ENCODE measurements at places on chromosomes 3 and 15.

DNA sequence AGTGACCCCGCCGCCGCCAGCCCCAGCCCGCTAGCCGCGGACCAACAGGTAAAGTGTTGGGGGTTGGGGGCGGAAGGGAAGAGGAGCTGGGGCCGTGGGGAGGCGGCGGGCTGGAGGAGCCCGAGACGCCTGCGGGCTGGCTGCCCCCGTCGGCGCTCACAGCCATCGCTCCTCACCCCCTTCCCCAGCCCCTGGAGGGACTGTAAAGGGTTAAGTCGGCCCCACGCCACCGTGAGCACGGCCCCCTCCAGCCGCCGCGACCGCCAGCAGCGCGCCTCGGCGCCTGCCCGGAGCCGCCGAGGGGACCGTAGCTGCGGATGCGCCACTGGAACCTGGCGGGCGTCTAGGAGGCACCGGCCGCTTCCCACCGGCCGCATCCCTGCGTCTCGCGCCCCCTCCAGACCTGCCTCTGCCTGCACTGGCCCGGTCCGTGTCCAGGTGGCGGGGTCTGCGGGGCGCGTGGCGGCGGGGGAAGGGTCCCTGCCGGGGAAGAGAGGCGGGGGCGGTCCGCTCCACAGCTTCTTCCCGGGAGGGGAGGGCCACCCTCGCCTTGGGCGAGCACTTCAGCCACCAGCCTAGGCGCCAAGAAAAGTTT is 522 bp downstream of the MED12L start:
- no peak for DNase-seq

DNA sequence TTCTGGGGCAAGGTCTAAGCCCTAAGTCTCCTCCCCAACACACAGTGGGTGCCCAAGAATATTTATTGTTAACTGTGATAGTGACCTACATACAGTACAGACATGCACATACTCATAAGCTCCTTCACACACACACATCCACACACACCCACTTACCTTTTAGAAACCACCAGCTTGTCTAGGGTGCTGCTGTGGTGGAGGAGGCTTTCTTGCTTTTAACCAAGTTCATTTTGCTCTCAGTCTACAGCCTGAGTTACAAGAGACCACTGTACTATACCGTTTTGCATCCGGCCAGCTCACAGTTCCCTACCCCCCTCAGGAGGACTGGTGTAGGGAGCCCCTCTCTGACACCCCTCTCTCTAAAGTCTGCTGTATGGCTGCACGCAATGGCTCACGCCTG is 16.7 kb downstream of the DAPK2 start:
- no peak for DNase-seq

GRCh38 chr15:66591322-66591862 is 25.6 kb upstream of the LCTL start:
- no peak for DNase-seq

GRCh38 chr15:101669744-101670143 is 17.6 kb upstream of the TM2D3 start:
- no peak for DNase-seq

DNA sequence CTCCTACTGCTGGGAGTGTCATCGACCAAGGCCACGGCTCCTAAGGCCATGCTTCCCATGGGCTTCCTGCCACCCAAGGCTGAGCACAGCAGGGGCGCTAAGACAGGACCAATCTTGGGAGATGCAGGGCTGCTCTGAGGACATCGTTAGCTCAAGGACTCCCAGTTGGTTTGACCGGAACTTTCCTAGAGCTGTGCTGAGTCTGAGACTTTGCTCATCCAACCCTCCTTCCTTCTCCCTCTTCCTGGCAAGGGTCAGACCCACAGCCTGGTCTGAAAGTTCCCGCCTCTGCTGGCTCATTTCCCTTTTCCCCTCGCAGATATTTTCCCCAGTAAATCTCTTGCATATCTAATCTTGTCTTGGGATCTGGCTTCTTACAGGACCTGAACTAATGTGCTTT is 57.2 kb downstream of the EPHB3 start:
- no peak for DNase-seq

- DNase-seq, result no peak
Measured at GRCh38 chr3:146770881-146771280, 165.7 kb upstream of the PLSCR5 start.

DNA sequence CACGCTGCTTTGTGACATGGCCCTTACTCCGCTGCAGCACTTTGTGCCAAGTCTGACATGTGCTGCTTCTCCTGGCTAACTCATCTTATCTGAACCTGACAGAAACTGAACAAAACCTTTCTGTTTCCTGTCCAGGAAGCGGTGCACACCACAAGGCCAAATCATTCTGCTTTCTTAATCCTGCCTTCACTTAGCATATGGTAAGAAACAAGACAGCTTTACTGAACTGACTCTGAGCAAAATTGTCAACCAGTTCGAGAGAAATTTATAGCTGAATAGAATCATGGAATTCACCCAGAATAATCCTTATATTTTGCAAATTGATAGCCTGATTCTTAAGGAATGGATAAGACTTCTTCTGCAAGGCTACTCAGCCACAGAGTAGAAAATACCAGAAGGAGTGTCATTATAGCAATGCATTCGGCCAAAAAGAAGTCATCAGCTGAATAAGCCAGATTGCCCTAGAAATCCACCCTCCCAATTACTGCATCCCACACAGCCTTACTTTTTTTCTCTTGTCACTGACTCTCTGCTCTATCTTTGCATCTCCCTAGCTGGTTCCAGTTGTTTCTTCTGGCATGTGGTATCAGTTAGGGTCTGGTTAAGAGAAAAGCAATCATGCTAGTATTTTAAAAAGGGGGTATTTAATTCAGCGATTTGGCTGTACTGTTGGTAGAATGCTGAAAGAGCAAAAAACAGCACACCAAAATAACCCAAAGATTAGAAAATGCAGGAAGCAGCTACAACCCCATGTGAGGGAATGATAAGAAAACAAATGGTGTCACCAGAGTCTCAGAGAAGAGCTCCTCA is 41.6 kb upstream of the STRIT1 start:
- DNase-seq, result no peak

- DNase-seq, result no peak
Measured at GRCh38 chr3:119329551-119329950, 35.4 kb downstream of the ARHGAP31 start.

GRCh38 chr3:4712109-4712508 is 219.0 kb downstream of the ITPR1 start:
- DNase-seq, result no peak

DNA sequence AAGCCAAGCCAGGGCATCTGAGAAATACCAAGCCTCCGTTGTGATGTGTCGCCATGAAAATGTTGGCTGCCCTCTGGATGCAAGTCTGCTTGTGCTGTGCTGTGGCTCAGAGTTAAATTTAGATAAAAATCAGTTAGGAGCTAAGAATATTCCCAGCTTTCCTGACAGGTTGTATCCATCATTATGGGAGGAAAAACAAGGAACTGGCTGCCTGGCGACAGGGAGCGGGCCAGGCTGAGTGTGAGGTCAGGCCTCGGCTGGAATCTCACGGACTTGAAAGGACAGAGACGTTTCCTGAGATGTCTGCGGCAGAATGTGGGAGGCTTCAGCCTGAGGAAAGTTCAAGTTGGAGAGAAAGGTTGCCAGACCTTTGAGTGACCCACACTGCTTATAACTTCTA is 213.8 kb downstream of the THSD4 start:
- no peak for DNase-seq

DNA sequence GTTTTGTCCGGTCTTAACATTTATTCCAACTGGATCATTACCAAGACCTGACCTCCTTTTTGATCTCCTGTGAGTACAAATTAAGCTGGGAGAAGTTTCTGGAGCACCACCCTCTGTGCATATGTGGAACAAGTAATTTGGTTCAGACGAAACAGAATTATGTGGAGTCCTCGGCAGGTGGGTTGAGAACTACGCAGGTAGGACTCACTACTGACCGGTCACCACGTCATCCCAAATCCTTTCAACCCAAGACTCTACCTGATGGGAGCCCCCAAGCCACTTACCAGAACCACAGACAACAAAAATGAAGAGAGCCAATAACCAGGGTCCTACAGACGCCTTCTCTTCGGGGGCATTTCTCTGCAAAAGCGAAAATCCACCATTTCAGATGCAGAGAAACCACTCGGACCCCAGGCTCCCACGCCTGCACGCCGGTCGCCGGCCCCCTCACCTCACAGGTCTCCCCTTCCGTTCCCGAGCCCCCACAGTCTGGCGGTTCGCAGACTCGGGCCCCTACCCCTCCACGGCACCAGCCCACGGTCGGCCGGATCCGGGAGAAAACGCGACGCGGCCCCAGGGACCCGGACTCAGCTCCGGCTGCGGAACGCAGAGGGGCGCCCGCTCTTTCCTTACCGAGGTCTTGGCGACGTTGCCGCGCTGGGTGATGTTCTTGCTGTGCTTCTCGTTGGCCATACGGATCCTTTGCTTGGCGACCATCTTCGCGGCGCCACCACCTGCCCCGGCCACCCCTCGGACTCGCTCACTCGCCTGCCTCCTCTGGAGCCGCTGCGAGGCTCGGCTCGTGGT is 674 bp downstream of the SERP1 start:
- no peak for DNase-seq

GRCh38 chr15:63453186-63453905 is 51.0 kb upstream of the USP3 start:
- DNase-seq, result no peak

- DNase-seq, result peak; percentile 94
Measured at GRCh38 chr15:28021281-28022039, 77.7 kb downstream of the OCA2 start.

DNA sequence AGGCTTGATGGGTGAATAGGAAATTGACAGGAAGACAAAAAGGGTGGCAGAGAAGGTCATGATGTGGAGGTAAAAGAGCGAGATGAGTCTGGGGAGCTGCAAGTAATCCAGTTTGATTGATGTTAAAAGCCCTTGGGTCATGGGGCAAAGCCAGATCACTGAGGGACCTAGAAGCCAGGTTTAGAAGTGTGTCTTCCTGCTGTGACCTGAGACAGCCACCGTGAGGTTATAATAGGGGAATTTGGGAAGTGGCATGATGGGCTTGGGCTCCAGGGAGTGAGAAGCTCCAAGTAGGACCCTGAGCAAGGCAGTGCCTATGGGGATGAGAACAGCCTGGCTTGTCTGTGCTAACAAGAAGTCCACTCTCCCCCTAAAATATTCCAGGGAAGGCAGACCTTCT is 298.5 kb downstream of the RPLP1 start:
- no peak for DNase-seq

DNA sequence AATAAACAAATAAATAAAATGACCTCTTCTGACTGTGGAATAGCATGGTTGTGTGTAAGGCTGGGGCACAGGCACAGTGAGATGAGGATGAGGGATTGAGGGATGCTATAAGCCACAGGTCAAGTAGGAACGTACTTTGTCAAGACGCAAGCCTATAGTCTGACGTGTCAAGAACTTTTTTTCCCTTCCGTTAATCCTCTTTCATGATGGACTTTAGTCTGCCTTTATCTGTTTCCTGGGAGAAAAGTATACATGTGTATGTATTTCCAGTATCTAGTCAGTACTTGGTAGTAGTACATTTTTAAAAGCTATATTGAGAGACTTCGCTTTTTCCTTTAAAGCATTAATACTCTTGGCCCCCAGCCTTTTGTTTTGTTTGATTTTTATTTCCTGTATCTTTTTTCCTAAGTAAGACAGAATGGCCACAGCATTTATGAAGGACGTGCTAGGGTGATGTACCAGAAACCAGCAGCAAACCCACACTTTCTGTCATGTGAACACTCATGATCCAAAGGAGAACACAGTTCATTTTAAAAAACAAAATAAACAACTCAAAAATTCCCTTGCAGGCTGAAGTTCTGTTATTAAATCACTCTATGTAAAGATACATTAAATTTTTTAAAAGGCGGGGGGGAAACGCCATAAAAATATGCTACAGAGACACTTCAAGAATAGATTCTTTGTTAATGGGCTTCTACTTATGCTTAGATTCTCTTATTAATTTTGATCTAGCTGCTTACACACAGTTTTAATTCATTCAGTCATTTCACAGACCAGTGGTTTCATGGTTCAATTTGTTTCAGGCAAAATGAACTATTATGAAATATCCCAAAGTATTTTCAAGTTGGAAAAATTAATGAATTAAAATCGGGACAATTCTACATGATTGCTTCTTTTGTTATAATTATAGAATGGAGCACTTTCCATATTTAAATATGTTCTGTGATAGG is 114.7 kb downstream of the SNRK start:
- no peak for DNase-seq

- no peak for DNase-seq
Measured at GRCh38 chr3:184236033-184236410, 6.6 kb downstream of the VWA5B2 start.

GRCh38 chr3:181851063-181851462 is 139.3 kb downstream of the SOX2 start:
- DNase-seq, result peak; percentile 32

- DNase-seq, result no peak
Measured at GRCh38 chr3:51720292-51721061, 13.6 kb downstream of the GRM2 start.

- no peak for DNase-seq
Measured at GRCh38 chr15:64582202-64582601, 121.8 kb downstream of the ZNF609 start.

GRCh38 chr3:23402728-23403492 is 199.8 kb downstream of the UBE2E2 start:
- DNase-seq, result no peak

DNA sequence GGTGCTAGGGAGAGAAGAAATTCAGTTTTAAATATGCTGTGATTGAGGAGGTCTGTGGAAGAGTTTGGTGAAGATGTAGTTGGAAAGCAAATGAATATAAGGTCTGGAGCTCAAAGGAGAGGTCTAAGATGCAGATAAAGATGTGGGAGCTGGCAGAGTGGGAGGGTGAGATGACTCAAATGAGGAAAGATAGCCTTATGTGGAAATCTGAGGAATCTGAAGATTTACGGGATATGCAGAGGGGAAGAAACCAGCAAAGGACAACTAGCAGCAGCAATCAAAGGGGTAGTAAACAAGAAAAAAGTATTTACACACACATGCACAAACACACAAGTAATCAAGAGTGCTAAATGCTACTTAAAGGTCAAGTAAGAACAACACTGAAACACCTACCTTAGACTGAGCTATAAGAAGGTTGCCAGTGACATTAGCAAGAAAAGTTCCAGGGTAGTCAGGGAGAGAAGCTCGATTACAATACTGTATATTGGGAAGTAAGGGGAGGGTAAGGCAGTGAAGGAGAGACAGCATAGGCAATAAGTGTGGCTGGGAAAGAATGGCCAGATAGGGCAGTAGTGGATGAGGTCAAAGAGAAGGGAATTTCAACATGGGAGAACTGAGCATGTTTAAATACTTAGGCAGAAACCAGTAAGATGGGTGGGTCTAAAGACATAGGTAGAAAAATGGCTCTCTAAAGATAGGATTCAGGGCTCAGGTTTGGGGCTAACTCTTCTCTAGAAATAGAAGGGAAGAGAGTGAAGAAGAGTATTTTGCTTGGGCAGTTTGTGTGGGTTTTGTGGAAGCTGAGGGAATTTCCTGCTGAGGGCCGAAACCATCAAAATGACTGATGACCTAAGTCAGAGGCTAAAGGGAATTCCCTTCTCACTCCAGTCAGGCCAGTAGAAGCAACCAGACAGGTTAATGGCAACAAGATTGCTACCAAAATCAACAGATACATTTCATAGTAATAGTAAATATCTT is 8.9 kb downstream of the CMTM6 start:
- DNase-seq, result no peak

DNA sequence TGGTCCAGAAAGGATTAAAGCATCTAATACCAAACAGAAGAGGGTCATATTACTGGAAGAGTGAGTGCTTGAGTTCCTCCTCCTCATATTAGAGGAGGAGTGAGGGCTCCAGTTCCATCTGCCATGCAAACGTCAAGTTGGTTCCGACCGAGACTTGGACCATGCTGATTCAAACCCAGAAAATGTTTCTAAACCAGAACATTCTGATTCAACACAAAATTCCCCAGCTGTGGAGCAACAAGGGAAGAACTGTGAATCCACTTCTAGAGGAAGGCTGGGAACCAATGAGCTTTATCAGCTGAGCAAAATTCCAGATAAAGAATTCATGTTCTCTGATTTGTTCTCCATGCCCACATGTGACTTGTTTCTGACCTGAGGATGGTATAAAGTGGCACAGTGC is 135.6 kb upstream of the WNT5A start:
- no peak for DNase-seq
